Neural crest cell (in vitro differentiated cells): ENCODE measurements at places on chromosomes 12 and 14. TPM values are rescaled to one million over a fixed set of nuclear protein-coding genes. Genes with fewer than 3 reads are reported as not detected.

GRCh38 chr12:2101359-2101758 lies 48.6 kb downstream of the CACNA1C start:
- peaks cover 7% of the 10 kb centered on the region for H3K4me1 ChIP-seq
- no peaks in the 10 kb centered on the region for H3K27me3 ChIP-seq
- no peak for DNase-seq
- H3K36me3 ChIP-seq, result no peaks in the 10 kb centered on the region
- no peak overlapping the region for H3K27ac ChIP-seq
- H3K4me3 ChIP-seq, result no peak overlapping the region

- peak overlapping the region; percentile 74 for H3K4me3 ChIP-seq
- peaks cover 22% of the 10 kb centered on the region for H3K4me1 ChIP-seq
- H3K27me3 ChIP-seq, result peaks cover 4% of the 10 kb centered on the region
- no peak overlapping the region for H3K27ac ChIP-seq
- H3K36me3 ChIP-seq, result no peaks in the 10 kb centered on the region
- no peak for DNase-seq
These were observed 2.0 kb upstream of the NECAP1 start for GRCh38 chr12:8080120-8080519.

DNA sequence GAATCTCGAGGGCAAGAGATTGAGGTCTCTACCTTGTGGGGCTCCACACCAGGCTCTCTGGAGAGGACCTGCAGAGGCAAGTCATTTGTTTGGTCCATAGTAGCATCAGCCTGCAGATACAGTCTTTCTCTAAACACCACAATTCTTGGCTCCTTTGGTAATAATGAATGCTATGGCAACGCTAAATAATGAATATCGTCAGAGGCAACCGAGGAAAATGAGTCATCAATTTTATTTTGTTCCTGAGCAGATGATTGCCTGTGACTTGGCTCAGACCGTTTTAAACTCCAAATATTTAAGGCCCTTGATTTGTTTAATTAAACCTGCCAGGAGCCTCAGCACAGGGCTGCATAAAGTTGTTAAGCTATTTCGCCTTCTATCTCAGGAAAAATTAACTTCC lies 924.1 kb upstream of the TMEM132C start:
- no peak for DNase-seq
- H3K27me3 ChIP-seq, result no peaks in the 10 kb centered on the region
- no peak overlapping the region for H3K4me3 ChIP-seq
- no peak overlapping the region for H3K27ac ChIP-seq
- peaks cover 2% of the 10 kb centered on the region for H3K36me3 ChIP-seq

DNA sequence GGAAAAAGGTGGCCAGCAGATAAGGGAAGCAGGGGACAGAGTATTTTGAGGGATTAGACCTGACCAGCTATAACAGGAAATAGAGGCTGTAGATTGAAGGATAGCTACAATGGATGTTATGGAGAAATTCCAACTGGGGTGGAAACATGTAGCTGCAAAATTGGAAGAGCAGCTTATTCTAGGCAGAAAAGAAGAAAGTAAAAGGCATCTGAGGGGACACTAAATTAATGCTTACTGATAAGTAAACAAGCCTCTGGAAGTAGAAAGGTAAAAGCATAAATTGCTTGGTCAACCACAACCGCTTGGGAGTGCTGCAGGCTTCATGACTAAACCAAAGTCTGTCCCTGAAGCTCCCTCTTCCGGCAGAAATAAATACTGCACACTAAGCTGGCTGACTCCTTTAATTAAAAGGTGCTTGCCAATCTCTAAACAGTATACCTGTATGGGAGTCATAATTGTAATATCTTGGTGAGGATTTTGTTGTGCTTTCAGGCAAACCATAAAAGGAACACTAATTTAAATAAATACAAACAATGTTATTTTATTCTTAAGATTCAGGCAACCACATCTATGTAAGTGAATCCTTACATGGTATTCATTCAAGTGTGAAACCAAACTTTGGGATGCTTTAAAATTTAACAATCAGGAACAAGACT lies 7.7 kb downstream of the UBC start:
- peak overlapping the region; percentile 49 for H3K4me3 ChIP-seq
- H3K27ac ChIP-seq, result no peak overlapping the region
- DNase-seq, result peak; percentile 94
- H3K4me1 ChIP-seq, result peaks cover 44% of the 10 kb centered on the region
- no peaks in the 10 kb centered on the region for H3K27me3 ChIP-seq

GRCh38 chr14:77708749-77709148 lies 846 bp downstream of the SLIRP start:
- H3K36me3 ChIP-seq, result peaks cover 3% of the 10 kb centered on the region
- peak overlapping the region; percentile 98 for H3K27ac ChIP-seq
- no peak for DNase-seq
- H3K27me3 ChIP-seq, result no peaks in the 10 kb centered on the region
- H3K4me1 ChIP-seq, result peaks cover 39% of the 10 kb centered on the region

- DNase-seq, result no peak
These were observed 59.1 kb upstream of the TMEM263 start for GRCh38 chr12:106896603-106897002.

GRCh38 chr14:98056946-98057345 lies 1215.1 kb downstream of the BCL11B start:
- no peak overlapping the region for H3K27ac ChIP-seq
- H3K4me3 ChIP-seq, result no peak overlapping the region
- DNase-seq, result no peak
- peaks cover 2% of the 10 kb centered on the region for H3K36me3 ChIP-seq

DNA sequence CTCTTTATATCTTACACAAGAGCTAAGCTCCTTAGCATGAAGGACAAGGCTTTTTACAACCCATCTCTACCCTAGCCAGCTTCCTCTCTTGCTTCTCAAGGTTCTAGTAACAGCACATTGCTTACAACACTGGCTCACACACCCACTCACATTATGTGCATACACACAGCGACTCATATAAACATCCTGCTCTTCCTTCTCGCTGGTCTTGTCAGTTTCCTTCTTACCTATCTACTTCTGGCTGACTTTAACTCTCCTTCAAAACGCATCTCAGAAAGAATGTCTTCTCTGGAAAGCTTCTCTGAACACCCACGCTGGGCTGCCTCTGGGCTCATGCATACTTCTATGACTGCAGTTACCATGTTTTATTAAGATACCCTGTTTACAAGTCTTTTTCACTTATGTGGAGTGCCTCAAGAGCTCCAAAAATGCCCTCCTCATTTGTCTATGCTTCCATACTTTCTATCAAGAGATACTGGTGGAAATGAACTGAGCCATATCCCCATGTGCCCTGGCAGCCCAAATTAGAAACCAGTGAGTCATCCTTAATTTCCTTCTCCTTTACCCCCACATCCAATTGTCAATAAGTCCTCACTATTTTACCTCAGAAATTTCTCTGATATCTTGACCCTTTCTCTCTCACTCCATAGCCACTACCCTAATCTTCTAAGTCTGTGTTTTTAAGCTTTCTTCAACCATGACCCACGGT lies 126.9 kb upstream of the KRAS start:
- no peak overlapping the region for H3K27ac ChIP-seq
- no peak overlapping the region for H3K4me3 ChIP-seq
- H3K4me1 ChIP-seq, result no peaks in the 10 kb centered on the region
- no peaks in the 10 kb centered on the region for H3K36me3 ChIP-seq
- peaks cover 3% of the 10 kb centered on the region for H3K27me3 ChIP-seq
- no peak for DNase-seq

- H3K27ac ChIP-seq, result no peak overlapping the region
- no peaks in the 10 kb centered on the region for H3K4me1 ChIP-seq
- peaks cover 3% of the 10 kb centered on the region for H3K27me3 ChIP-seq
- no peak overlapping the region for H3K4me3 ChIP-seq
These were observed 53.3 kb downstream of the SMIM41 start for GRCh38 chr12:52132754-52133161.

VDR gene
- total RNA-seq, result not detected in 2 replicates

SMOC1 gene
- total RNA-seq, result 189 and 203 TPM in 2 replicates

NOS1 gene
- 0.07 and 0.16 TPM in 2 replicates for total RNA-seq
